ENCODE measurements at places on chromosomes 7 and 10.

DNA sequence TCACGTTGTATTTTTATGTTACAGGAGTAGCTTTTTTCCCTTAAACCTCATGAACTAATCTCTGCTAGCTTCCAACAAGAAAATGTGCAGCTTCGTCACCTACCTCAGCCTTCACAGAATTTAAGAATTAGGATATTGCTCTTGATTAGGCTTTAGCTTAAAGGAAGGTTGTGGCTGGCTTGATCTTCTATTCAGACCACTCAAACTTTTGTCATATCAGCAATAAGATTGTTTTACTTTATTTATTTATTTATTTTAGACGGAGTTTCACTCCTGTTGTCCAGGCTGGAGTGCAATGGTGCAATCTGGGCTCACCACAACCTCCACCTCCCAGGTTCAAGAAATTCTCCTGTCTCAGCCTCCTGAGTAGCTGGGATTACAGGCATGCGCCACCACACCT is 125.6 kb upstream of the GPR22 start:
- DNase-seq, result no peak

- no peak for DNase-seq
These were observed 21.7 kb upstream of the PFKP start for GRCh38 chr10:3045471-3046209.

DNA sequence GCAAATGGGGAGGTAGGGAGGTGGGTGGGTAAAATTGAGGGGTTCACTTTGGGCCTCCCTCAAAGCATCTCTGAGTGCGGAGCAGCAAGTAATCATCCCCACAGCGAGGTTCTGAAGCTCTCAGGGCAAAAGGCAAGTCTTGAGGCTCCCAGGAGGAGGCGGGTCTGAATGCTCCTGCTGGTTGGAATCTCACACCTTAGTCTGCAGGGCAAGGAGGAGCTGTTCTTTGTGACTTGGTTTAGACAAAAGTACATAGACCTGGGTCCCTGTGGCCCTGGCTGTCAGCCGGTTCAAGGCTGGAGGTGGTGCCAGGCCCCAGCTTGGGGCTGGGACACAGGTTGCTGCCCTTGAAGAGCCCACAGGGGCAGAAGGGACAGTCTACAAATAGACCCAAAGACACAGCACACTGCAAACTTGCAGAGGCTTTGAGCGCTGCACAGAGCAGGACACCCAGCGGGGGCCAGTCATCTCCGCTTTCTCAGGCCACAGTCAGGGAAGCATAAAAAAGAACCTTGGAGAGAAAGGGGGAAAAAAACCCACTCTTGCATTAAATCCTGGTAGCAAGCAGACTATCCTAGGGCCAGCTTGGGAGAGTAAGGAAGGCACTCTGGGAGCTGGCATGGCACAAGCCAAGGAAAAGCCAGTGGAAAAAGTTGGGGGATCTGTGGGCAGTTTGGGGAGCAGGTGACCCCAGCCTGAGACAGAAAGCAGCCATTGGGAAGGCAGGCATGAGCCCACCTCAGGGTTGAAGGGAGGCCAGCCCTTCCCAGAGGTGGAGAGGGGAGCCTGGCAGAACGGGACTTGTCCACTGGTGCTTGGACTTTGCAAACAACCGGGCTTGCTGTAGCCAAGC is 926 bp upstream of the C10orf71 start:
- DNase-seq, result no peak

DNA sequence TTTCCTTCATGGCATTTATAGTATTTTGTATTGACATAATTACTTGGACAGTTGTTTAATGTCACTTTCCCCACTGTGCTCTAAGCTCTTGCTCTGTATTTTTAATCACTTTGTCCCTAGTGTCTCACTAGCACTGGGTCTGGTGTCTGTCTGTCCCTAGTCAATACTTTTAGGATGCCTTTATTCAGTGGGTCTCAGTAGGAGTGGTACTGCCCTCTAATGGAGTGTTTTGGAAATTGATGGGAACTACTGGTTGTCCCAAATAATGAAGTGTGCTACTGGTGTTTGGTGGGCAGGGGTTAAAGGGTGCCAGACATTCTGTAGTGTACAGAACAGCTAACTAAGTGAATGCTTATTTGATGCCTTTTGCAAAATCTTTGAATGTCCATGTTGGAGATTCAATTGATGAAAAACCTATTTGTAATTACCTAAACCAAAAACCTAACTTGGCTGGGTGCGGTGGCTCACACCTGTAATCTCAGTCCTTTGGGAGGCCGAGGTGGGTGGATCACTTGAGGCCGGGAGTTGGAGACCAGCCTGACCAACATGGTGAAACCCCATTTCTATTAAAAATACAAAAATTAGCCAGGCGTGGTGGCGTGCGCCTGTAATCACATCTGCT is 33.3 kb downstream of the CDK14 start:
- DNase-seq, result peak; percentile 58

GRCh38 chr10:103053659-103054581 is 135.8 kb downstream of the CNNM2 start:
- peak; percentile 93 for DNase-seq

Measured in activated CD4-positive, alpha-beta T cell treated with anti-CD3 and anti-CD28 coated beads, Interleukin-2, amount 10 ng/mL, durations not matched to agents 24 days and 14 days (primary cell).